Caco-2 (cell line): ENCODE measurements at places on chromosomes 5 and 9.

DNA sequence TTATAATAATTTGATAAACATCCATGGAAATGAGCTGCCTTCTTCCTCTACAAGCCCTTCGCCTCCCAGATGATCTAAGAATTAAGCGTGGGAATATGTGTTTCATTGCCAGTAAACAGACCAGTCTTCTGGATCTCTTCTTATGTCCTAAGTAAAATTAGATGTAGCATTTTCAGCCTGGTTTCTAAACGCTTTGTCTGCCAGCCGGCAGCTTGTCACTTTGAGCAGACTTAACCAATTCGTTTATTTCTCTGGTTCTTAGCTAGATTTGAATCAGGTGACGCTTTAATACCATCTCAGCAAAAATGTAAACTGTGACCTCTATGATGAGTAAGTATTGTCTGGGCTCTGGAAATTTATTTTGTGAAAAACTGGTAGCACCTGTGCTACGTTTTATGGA, 380.6 kb upstream of the NUDT12 start:
- H3K36me3 ChIP-seq, result no peaks in the 10 kb centered on the region
- H3K27me3 ChIP-seq, result no peaks in the 10 kb centered on the region
- no peak overlapping the region for H3K27ac ChIP-seq
- DNase-seq, result no peak
- no peaks in the 10 kb centered on the region for H3K4me1 ChIP-seq

GRCh38 chr9:98654247-98654646, 54.5 kb downstream of the GABBR2 start:
- no peaks in the 10 kb centered on the region for H3K4me1 ChIP-seq
- H3K27me3 ChIP-seq, result no peaks in the 10 kb centered on the region
- no peak overlapping the region for H3K27ac ChIP-seq
- DNase-seq, result no peak

DNA sequence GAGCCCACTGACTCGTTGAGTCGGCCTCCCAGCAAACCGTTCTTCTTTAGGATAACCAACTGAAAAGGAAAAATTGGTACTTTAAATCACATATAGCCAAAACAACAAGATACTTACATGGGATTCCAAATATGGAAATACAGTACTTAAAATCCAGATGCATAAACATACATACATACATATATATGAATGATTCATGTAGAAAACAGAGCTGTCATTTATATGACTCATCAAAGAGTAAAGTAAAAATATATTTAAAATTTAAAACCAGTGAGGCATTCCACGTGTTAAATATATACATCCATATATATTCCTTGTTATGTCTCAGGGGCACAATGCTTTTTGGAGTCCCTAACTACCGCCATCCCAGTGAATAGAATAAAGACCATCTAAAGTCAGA, 36.7 kb downstream of the DMGDH start:
- H3K27me3 ChIP-seq, result no peaks in the 10 kb centered on the region
- H3K4me3 ChIP-seq, result no peak overlapping the region
- DNase-seq, result no peak
- no peaks in the 10 kb centered on the region for H3K36me3 ChIP-seq
- H3K27ac ChIP-seq, result no peak overlapping the region

DNA sequence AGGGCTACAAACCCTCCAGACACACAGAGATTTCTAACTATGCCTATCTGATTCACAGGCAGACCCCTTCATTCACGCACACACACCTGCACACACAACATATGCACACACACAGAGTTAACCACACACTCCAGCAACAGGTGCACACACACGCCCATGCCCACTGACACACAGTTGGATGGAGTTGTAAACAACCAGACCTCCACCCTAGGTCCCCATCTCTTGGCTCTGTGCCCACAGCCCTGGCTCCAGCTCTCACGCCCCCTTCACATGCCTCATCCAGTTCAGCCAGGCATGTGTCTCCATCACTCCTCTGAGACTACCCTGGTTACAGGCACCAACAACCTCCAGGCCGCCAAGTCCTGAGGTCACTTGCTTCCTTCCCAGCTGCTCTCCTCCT, 61.1 kb downstream of the PSD2 start:
- DNase-seq, result no peak
- no peak overlapping the region for H3K27ac ChIP-seq
- H3K4me3 ChIP-seq, result no peak overlapping the region
- H3K4me1 ChIP-seq, result no peaks in the 10 kb centered on the region
- H3K27me3 ChIP-seq, result no peaks in the 10 kb centered on the region; the same call in 1 of the 2 replicates

DNA sequence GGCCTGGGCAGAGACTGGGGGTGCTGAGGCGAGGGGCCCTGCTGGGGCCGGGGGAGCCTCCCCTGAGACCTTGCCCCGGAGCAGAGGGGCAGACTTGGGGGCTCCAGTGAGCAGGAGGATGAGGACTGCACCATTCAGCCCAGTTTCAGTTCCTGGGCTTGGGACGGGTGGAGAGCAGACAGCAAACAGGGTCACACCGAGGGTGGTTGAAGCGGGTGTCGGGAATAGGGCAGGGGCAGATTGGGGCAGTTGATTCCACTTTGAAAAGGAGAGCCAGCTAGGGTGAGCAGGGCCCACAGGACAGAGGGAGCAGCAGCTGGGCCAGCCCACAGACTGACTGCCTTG, 4.5 kb downstream of the GRK6 start:
- peaks cover 5% of the 10 kb centered on the region for H3K36me3 ChIP-seq
- H3K4me1 ChIP-seq, result peaks cover 11% of the 10 kb centered on the region
- no peak for DNase-seq
- H3K27ac ChIP-seq, result no peak overlapping the region
- no peaks in the 10 kb centered on the region for H3K27me3 ChIP-seq

- no peak for DNase-seq
- H3K27me3 ChIP-seq, result no peaks in the 10 kb centered on the region
- H3K4me3 ChIP-seq, result no peak overlapping the region
- no peak overlapping the region for H3K27ac ChIP-seq
- no peaks in the 10 kb centered on the region for H3K36me3 ChIP-seq
These were observed 37.8 kb upstream of the SPDL1 start for GRCh38 chr5:169545762-169546161.

DNA sequence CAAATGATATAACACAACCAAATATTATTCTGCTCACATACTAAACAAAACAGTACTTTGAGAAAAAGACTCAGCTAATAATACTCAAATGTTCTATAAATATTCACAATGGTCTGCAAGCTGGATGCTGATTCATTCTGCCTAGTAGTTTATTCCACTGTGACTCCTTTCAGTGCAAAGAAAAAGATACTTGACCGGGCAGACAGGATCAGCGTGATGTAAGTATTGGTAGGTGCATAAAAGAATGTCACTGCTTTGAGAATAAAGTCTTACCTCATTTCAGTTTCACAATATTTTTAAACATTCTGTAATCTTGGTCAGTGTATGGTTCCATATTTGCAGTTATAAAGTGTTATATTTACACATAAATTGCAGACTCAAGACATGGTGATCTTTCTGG, 223.0 kb upstream of the NUDT12 start:
- H3K4me3 ChIP-seq, result no peak overlapping the region
- no peaks in the 10 kb centered on the region for H3K4me1 ChIP-seq
- DNase-seq, result no peak
- no peak overlapping the region for H3K27ac ChIP-seq
